ENCODE measurements at places on chromosomes 5 and 9. TPM values are rescaled to one million over a fixed set of nuclear protein-coding genes. Genes with fewer than 3 reads are reported as not detected.

The FANCC gene
- total RNA-seq: 6.9 TPM

The FBP2 gene
- total RNA-seq: not detected

DNA sequence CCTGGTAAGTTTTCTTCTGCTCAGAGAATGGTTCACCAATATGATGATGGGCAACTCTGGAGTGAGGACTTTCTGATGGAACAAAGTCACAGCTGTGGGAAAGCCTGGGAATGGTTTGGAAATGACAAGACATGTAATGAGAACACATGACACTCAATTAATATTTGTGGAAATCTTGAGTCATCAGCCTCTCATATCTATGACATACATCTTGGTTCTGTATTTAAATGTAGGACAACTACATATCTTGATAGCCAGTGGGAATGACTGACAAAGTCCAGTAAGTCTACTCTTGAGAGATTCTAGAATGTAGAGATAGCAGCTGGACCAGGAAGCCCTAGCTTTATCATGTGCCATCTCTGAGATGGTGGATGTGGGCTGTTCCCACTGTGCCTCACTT lies 85.5 kb downstream of the PALM2AKAP2 start:
- no peak for DNase-seq

DNA sequence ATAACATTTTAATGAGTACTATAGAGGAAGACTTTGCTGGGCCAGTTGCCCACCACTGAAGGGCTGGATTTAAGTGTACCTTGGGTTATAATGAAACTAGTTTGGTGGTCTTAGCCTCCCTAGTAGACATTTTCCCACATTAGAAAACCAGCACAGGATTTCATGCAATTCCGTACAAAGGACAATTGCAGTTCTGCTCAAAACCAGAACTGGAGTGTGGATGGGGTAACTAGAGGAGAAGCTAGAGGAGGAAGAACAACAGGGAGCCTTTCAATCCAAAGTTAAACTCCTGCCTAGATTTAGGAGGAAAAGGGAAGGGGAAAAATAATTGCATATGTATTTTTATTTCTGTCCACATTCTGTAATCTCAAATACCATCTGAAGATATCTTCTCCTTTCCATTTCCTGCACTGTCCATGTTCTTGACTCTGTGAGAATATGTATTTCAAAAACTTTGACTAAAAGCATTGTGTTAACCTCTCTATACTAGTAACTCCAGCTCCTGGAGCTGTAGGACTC lies 97.5 kb upstream of the SSBP2 start:
- no peak for DNase-seq

GRCh38 chr5:154892369-154892771 lies 33.9 kb downstream of the CNOT8 start:
- DNase-seq: no peak

GRCh38 chr9:136527131-136527530 lies 18.7 kb downstream of the NOTCH1 start:
- DNase-seq: no peak

DNA sequence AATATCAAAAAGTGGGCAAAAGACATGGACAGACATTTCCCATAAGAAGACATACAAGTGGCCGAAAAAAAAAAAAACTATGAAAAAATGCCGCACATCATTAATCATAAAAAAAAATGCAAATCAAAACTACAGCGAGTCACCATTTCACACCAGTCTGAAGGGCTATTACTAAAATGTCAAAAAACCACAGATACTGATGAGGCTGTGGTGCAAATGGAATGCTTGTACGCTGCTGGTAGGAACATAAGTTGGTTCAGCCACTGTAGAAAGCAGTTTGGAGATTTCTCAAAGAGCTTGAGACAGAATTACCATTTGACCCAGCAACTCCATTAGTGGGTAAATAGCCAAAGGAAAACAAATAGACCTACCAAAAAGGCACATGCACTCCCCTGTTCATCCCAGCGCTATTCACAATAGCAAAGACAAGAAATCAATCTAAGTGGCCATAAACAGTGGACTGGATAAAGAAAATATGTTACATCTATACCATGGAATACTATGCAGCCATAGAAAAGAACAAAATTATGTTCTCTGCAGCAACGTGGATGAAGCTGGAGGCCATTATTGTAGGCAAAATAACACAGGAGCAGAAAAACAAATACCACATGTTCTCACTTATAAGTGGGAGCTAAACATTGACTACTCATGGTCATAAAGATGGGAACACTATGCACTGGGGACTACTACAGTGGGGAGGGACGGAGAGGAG lies 110.6 kb upstream of the BOD1 start:
- no peak for DNase-seq

DNA sequence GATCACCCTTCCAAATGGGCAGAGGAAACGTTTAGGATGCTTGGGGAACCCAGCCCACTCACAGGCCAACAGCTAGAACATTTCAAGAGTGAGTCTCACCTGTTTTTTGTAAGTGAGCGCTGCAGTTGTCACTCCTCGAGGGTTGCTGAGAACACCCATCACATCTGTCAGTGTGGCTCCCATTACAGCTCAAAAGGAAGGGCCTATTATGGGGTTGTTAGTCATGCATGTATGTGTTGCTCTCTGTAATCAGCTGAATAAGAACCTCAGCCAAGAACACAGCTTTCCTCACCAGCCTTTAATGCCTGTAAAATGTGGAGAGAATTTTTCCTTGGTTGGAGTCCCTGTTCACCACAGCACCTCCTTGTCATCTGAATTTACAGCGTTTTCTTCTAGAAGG lies 196.3 kb upstream of the KLF4 start:
- no peak for DNase-seq
